ENCODE measurements at places on chromosomes 3 and 15. TPM values are rescaled to one million over a fixed set of nuclear protein-coding genes. Genes with fewer than 3 reads are reported as not detected.

DNA sequence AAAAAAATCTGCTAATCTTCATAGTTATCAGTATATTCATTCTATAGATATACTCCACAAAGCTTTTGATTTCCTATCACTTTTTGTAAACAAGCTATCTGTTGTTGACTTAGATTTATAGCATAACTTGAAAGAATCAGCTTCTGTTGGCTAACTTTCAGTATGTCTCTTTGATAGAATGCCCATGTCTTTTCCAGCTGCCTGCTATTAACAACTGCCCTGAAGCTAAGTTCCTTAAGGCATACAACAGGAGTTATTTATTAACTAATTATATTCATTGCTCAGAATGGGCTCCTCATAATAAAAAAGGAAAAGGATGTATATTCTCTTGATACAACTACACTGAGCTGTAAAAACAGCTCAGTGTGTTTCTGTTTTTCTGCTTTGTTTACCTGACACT, 293.9 kb downstream of the TUSC7 start:
- no peak overlapping the region for H3K4me3 ChIP-seq
- H3K4me1 ChIP-seq: no peaks in the 10 kb centered on the region
- no peak overlapping the region for H3K27ac ChIP-seq
- no peaks in the 10 kb centered on the region for H3K27me3 ChIP-seq
- no peak for DNase-seq

GRCh38 chr15:69787791-69788190, 309.9 kb downstream of the TLE3 start:
- DNase-seq: no peak
- H3K27ac ChIP-seq: no peak overlapping the region
- no peaks in the 10 kb centered on the region for H3K4me1 ChIP-seq
- H3K4me3 ChIP-seq: no peak overlapping the region
- H3K36me3 ChIP-seq: no peaks in the 10 kb centered on the region
- no peaks in the 10 kb centered on the region for H3K27me3 ChIP-seq

- no peaks in the 10 kb centered on the region for H3K36me3 ChIP-seq
- H3K4me1 ChIP-seq: no peaks in the 10 kb centered on the region
- no peak overlapping the region for H3K27ac ChIP-seq
- DNase-seq: no peak
- H3K4me3 ChIP-seq: no peak overlapping the region
- H3K27me3 ChIP-seq: no peaks in the 10 kb centered on the region
These were observed 278.5 kb downstream of the PLOD2 start for GRCh38 chr3:145882436-145882835.

GRCh38 chr3:41202834-41203345, 3.6 kb downstream of the CTNNB1 start:
- peaks cover 41% of the 10 kb centered on the region for H3K4me1 ChIP-seq
- DNase-seq: no peak
- H3K27me3 ChIP-seq: no peaks in the 10 kb centered on the region
- H3K27ac ChIP-seq: peak overlapping the region; percentile 1
- H3K36me3 ChIP-seq: no peaks in the 10 kb centered on the region
- H3K4me3 ChIP-seq: peak overlapping the region; percentile 73

TGM4 gene
- total RNA-seq: not detected

TOP2B gene
- total RNA-seq: 100 TPM

PSTPIP1 gene
- 9.1 TPM for total RNA-seq

Data from left lung (tissue), 14 donors.